ENCODE measurements at places on chromosomes 13 and 19.

- DNase-seq: no peak
Observed at GRCh38 chr19:39502640-39503417, 4.1 kb downstream of the DLL3 start.

- no peak for DNase-seq
Observed at GRCh38 chr13:48199404-48199946, 33.5 kb upstream of the ITM2B start.

DNA sequence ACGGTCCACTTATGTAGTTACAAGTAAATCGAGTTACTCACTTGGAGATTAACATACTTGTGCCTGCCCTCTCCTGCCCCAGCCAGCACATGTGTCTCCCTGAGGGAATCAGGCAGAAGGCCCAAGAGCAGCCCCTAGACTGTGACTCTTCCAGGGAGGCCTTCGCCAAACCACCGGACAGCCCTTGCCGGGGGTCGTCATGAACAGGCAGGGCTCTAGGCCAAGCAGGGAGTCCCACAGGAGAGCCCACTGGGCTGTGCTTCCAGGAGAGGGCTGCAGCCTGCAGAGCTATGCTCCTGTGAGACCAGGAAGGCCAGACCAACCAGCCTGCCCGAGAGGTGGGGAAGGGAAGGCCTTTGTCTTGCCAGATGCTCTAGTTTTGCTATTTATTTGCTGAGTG lies 283.3 kb downstream of the FOXO1 start:
- DNase-seq: no peak

GRCh38 chr13:77991003-77991402 lies 72.4 kb upstream of the EDNRB start:
- no peak for DNase-seq

DNA sequence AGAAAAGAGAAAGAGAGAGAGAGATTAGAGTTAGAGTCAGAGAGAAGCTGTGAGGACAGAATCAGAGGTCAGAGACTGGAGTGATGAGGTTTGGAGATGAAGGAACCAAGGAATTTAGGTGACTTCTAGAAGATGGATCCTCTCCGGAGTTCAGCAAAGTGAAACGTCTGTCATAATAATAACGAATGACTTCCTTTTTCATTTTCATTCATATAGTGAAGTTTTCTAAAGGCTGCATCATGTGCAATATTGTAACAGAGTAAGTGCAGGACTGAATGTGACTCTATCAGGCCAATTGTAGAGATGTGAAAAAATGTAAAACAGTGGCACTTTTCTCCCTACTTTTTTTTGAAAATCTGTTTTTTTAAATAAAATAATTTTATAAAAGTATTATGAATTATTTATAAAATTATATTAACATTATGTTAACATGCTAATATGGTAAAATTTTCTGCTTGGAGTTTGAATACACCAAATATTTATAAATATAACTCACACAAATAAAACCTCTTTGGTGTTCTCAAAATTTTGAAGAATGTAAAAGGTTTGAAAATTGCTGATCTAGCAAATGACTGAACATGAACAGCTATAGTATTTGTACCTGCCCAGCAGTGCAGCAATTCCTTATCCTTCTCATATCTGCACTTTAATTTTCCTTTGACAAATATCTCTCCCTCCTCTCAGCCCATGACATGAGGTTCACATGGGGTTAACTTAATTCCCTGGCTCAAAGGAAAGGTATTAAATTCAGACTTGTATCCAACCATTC lies 4.2 kb upstream of the TNFSF11 start:
- DNase-seq: no peak

DNA sequence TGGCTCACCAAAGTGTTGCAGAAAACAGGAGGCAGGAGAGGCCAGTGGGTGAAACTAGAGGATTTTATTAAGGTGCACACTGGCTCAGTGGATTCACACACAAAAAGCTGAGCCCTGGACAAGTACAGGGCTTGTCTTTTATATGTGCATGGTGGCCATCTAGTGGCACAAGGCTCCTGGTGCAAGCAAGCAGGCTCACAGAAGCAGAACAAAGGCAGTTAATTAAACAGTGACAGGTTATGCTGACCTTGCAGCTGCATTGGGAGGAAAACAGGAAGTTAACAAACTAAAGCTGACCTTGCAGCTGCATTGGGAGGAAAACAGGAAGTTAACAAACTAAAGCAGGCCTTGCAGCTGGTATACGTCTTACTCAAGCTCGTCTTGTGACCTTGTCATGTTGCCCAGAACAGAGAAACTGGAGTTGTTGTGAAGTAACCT lies 65.3 kb upstream of the ZNF681 start:
- no peak for DNase-seq

DNA sequence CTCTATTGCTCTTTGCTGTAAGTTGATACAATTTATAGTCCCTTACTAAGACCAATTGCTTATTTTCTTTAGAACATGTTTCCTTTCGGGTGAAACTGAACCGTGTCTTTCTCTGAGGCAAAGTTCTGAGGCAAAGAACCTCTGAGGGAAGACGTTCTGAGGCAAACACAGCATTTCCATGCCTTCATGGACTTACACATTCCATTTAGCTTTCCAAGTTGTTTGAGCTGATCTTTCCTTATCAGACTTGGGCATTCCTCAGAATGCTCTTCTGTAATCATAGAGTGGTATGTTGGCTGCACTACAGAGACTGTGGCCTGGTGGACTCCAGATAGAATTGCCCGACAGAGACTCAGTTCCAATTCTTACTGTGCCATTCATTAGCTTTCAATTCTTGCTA lies 579.1 kb downstream of the KCTD12 start:
- DNase-seq: no peak

- no peak for DNase-seq
Observed at GRCh38 chr13:101988140-101988539, 413.7 kb downstream of the FGF14 start.

GRCh38 chr19:29454109-29454508 lies 71.7 kb upstream of the VSTM2B start:
- no peak for DNase-seq

- no peak for DNase-seq
Observed at GRCh38 chr13:98576200-98576945, 534 bp downstream of the STK24 start.

- no peak for DNase-seq
Observed at GRCh38 chr13:106078191-106078590, 457.3 kb downstream of the EFNB2 start.

GRCh38 chr13:84297251-84297650 lies 415.0 kb upstream of the SLITRK1 start:
- DNase-seq: no peak

- peak; percentile 71 for DNase-seq
Observed at GRCh38 chr19:42132851-42133528, 744 bp upstream of the POU2F2 start.

GRCh38 chr19:19296953-19297689 lies 23.2 kb downstream of the SUGP1 start:
- DNase-seq: no peak

GRCh38 chr13:32687275-32687674 lies 101.0 kb downstream of the PDS5B start:
- DNase-seq: no peak

DNA sequence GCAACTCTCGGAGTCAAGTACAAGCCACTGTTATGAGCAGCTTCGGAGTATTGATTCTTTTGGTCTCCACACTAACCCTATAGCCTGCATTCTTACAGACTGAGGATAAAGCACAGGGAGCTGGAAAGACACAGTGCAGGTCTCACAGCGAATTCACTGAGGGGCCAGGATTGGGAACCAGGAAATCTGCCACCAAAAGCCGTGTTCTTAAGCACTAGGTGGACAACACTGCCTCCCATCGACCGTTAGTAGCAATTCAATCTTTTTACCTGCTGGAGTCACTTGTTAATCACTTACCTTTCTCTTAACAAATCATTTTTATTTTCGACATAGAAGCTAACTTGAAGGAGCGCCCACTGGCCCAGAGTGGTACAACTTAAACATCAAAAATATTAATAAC lies 6.3 kb downstream of the PMIS2 start:
- no peak for DNase-seq

GRCh38 chr13:33125821-33126570 lies 109.8 kb downstream of the KL start:
- no peak for DNase-seq

GRCh38 chr13:39566216-39566869 lies 36.6 kb downstream of the LHFPL6 start:
- DNase-seq: no peak

GRCh38 chr13:107650081-107650701 lies 565.1 kb downstream of the LIG4 start:
- DNase-seq: no peak

DNA sequence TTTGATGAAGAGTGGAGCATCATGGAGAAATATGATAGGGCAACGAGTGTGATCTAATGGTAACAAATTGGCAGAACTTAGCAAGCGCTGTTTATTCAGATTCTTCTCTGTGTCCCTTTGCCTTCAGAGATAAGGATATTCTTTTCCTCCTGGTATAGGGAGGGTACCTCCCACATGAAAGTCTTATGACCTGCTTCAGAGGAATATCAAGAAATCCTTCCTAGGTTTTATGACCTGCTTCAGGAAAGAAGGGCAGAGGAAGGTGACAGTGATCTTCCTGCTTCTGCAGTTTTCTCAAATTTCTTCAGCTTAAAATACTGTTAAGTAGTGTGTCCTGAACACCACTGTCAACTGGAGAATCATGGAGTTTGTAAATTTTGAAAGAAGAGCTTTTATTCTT lies 144.3 kb downstream of the DNAJC15 start:
- no peak for DNase-seq

DNA sequence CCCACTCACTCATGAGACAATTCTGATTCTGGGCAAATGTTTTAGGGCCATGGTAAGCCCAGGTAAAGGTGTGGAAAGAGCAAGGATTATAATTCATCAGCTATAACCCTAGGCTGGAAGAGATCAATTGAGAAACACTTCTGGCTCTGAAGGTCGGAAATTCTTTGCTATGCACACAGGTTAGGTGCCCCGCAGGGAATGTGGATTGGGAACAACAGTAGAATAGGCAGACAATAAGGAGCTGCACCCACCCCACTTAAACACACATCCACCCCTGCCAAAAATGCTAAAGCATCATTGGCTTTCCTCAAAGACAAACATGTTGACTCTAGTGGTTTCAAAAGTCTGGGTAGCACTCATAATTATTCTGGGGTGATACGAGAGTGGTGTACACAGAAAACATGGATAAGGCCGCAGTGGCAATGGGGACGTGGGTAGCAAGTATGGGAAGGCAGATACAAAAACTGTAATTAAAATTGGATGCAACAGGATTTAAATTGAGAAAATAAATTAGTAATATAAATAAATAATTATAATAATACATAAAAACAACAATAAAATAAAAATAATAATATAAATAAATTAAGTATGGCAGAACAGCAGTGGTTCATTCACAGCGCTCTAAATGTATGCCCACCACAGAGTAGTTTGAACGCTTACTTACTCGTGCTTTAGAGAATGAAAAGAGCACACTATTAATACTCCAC lies 8.6 kb downstream of the EFNB2 start:
- no peak for DNase-seq

- DNase-seq: no peak
Observed at GRCh38 chr13:44605275-44605674, 29.1 kb upstream of the TSC22D1 start.

DNA sequence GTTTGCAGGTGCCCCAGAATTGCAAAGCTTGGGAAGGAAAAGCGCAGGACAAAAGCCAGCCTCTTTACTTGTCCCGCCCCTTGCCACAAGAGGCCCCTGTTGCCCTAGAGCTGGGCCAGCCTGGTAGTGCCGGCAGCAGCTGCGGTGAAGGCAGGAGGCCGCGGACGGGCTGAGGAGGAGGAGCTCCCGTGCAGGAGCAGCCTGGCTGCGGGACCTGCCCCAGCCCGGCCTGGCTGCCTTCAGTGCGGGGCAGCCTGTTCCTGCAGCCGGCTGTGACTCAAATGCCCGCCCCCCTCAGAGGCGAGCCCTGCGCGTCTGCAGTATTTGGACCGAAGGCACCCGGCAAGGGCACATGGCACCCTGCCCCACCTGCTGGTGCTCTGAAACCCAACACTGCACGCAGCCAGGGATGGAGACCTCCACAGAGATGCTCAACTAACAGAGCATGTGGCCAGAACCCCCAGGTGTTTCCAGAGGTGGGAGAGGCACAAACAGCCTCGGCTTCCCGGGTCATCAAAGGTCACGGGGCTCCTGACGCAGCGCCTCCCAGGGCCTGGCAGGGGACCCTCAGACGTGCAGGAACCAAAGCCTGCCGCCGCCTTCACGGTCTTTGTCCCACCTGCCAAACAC lies 29.7 kb downstream of the NAXD start:
- peak; percentile 14 for DNase-seq

GRCh38 chr13:91166714-91167511 lies 180.6 kb upstream of the MIR17HG start:
- DNase-seq: no peak

GRCh38 chr13:27353166-27353583 lies 71.2 kb upstream of the GTF3A start:
- DNase-seq: no peak
